Cardiac septum (tissue), 1 donor: ENCODE measurements at places on chromosomes 12 and 14. TPM values are rescaled to one million over a fixed set of nuclear protein-coding genes. Genes with fewer than 3 reads are reported as not detected.

Gene OR6C2
- not detected for total RNA-seq

Gene FGF6
- total RNA-seq, result not detected

Gene IAPP
- not detected for total RNA-seq

Gene LIN7A
- total RNA-seq, result 17.3 TPM
